ENCODE measurements at places on chromosomes 11 and 22.

DNA sequence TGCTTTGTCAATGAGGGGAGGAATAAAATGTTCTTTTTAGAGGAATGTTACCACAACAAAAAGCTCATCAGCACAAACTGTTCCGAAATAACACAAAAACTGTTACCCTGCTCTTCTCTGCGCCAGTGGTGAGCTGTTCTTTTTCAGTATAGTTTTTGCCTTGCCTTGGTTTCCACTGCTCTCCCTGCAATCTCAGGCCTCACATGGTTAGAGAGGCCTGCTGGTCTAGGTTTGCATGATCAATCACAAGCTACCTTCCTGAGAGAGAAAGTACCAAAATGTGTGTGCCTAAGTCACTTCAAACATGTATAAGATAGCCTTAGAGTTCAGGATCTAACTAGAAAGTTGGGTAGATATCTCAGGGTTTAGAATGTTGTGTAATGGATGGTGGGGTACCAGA is 114.6 kb downstream of the STIM1 start:
- no peak for DNase-seq

DNA sequence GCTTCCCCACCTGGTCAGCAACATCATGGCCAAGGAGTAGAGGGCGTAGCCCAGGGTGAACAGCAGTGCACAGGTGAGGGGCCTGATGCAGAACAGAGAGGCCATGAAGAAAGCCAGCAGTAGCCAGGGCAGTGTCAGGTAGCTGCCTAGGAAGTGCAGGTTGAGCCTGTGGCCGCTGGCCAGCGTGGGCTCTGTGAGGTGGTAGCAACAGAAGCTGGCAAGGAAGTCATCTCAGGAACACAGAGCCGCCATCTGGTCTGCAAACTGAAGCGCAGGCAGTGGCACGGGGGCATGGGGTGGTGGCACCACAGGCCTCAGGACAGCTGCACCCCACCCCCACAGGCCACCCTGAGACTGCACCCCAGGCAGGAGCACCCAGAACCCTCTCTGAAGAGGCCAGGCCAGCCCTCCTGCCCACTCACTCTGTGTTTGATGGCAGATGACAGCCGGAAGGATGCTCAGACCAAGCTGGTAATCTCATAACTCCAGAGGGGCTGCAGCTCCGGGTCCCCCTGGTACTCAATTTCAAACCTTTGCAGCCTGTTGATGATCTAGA is 95.3 kb downstream of the MED15 start:
- DNase-seq, result no peak

GRCh38 chr11:79006854-79007253 is 432.2 kb upstream of the NARS2 start:
- DNase-seq, result no peak

DNA sequence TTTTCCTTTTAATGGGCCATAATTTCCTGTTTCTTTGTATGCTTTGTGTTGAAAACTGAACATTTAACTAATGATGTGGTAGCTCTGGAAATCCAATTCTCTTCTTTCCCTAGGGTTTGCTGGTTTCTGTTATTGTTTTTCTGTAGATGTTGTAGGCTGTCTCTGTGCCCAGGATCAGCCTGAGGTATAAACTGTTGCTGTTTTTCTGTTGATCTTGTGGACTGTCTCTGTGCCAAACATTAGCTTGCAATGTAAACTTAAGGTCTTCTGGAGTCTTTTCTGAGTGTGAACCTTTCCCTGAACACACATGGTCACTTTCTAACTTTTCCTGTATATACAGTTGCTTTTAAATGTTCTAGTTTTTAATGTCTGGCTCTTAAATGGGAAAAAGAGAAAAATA is 5.9 kb upstream of the TSKU start:
- no peak for DNase-seq

DNA sequence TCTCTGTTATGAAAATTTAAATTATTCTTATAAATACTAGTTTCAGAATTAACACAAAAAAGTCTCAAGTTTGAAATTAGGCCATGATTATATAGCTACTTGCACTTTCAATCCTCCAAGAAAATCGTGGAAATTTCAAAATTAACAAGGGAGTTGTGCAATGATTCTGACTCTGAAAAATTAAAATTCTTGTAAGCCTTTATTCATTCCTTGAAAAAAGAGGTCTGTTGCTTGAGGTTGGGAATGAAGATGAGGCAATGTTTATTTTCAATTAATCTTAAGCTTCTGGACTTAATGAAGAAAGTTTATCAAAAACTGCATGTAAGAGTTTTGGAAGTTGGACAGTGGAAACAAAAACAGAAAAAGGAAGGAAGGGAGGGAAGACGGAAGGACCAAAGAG is 128.2 kb upstream of the FIBIN start:
- peak; percentile 9 for DNase-seq

DNA sequence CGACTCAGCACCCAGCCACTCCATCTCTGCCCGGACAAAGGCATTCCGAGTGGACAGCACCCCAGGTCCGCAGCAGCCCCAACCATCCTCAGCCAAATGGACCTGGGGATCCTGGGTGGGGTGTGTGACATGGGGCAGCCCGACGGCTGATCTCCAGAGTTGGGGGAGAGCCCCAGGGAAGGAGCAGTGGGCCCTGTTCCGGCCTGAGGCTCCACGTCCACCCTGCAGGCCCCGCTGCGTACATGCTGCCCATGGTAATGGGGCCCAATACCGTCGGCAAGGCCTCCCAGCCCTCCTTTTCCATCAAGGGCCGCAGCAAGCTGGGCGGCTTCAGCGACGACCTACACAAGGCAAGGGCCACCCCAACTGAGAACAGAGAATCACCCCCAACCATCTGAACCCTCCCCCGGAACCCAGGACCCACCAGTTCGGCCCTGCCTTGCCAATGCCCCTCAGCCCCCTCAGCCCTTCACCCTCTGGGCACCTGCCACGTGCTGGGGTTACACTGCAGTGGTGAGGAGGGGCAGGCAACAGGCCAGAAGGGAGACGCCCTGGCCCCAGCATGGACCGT is 5.4 kb downstream of the SCGB1C1 start:
- no peak for DNase-seq

GRCh38 chr22:36052505-36052941 is 23.9 kb upstream of the RBFOX2 start:
- peak; percentile 73 for DNase-seq

DNA sequence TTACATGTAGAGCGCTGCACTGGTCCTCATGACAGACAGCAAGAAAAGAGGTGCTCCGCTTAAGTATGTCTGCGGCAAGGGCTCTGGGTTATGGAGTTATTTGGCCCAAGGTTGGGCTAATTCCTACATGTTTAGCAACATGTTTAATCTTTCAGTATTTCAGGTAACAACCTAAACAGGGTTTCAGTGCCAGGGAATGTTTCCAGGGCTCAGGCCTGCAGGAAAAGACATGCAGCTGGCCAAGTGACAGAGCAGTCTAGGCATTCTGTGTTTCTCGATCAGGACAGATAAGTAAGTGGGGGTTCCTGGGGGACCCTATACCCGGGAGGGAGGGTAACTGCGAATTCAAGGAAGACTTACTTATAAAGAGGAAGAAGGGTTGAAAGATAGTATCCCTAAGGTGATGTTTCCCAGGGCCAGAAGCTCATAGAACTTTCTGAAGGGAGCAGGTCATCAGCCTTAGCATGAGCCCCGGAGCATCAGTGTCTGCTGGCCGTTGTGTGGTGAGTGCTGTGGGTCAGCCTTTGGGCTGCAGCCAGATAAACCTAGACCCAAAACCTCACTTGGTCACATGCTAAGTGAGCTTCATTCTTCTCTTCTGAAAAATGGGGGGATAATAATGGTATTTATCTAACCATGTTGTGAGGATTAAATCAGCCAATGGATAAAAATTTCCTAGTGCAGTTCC is 18.4 kb downstream of the KCNJ5 start:
- DNase-seq, result no peak

DNA sequence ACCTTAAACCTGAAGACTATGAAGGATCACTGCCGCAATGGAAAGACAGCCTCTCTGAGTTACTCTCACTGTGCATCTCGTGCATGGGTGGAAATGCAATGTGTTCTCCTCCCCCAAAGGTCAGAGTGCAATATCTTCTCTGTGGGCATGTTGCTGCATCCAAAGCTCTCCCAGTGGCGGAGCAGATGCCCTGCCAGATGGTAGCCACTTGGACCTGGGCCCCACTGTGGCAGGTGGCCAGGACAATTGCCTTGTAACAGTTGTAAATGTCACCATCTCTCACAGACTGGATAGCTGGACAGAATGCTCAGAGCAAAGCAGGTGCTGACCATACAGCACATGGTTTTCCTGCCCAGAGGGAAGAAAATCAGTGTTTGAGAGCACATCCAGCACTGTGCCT is 542.0 kb downstream of the FAM181B start:
- no peak for DNase-seq

GRCh38 chr22:47291565-47292495 is 529.4 kb downstream of the TBC1D22A start:
- DNase-seq, result no peak

DNA sequence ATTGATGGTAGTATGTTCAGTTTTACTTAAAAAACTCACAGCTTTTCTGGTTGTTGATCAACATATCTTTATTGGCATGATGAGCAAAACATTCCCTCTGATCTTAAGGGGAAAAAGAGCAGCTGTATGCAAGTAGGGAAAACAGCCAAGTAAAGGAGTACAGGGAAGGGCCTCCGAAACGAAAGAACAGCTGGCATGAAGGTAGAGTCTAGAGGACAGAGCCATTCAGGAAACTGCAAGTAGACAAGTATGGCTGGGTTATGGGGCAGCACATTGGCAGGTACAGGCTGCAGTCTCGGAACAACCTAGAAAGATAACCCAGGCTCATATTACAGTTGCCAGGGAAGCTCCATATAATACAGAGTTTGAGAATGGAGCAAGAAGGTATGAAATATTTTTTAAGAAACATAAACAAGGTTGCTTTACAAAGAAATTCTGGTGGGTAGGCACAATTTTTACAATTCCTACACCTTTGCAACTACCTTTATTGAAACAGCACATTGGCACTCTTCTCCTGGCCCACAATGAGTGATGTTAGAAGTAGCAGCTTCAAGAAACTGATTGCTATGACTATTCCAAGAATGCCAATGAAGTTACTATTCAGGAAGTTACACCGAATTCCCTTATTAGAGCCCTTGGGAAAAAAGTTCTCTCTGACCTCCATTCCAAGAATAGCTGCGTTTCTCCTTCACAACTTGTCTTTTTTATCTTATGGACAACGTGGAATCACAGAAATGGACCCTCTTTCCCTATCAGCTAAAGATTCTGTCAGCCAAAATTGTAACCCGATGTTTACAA is 45.2 kb downstream of the LGR4 start:
- peak; percentile 42 for DNase-seq

GRCh38 chr11:62108971-62109404 is 14.8 kb upstream of the INCENP start:
- peak; percentile 34 for DNase-seq

DNA sequence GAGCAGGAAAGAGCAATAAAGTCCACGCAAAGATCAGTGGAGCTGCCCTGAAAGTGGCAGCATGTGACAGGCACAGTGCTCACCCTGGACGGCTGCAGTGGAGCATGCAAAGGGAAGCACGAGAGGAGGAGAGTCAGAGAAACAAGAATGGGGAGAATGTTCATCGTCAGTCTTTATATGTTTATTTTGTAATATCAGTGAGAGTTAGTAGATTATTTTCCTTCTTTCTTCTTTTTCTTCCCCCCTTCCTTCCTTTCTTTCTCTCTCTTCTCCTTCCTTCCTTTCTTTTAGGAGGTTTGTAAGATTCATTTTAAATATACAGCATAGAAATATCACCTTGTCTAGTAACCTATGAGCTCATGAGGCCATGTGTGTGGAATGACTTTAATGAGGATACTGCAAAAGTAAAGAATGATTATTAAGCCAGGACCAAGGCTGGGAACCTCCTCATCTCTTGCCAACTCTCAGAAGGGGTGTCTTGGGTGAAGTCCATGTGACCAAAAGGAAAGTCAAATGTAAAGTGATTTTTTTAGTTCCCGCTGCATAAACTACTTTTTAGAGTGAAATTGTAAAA is 321.1 kb downstream of the AASDHPPT start:
- DNase-seq, result peak; percentile 31

DNA sequence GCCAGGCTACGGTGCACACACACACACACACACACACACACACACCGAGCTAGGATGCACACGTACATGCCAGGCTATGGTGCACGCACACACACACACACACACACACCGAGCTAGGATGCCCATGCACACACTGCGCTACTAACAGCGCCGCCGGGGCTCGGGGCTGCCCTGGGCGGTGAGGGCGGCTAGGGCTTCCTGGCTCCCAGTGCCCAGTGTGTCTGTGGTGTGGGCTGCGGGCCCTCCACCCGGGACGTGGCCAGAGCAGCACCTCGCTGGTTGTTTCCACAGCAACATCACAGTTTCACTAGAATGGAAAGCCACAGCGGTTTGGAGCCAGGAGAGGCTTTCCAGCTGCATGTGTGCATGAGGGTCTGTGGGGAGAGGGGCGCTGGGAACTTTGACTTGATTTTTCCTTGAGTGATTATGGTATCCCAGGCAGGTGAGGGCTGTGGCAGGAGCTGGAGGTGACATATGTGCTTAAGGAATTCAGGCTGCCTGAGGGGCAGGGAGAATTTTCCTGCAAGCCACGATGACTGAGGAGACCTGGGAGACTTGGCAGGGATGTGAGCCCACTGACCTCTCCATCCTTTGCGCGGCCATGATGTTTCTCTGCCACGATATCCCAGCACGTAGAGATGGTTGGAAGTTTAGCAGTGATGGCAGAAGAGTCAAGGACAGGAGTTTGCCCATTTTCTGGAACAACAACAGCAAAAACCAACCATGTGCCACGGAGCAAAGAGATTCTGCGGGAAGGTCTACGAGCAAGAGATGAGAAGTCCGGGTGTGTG is 195.9 kb downstream of the SNX19 start:
- DNase-seq, result no peak

- no peak for DNase-seq
Measured at GRCh38 chr11:112421879-112422278, 161.2 kb upstream of the PLET1 start.

GRCh38 chr11:118079491-118079890 is 2.6 kb downstream of the TMPRSS4 start:
- DNase-seq, result no peak

- DNase-seq, result peak; percentile 51
Measured at GRCh38 chr11:96012086-96012824, 88.3 kb upstream of the MTMR2 start.

DNA sequence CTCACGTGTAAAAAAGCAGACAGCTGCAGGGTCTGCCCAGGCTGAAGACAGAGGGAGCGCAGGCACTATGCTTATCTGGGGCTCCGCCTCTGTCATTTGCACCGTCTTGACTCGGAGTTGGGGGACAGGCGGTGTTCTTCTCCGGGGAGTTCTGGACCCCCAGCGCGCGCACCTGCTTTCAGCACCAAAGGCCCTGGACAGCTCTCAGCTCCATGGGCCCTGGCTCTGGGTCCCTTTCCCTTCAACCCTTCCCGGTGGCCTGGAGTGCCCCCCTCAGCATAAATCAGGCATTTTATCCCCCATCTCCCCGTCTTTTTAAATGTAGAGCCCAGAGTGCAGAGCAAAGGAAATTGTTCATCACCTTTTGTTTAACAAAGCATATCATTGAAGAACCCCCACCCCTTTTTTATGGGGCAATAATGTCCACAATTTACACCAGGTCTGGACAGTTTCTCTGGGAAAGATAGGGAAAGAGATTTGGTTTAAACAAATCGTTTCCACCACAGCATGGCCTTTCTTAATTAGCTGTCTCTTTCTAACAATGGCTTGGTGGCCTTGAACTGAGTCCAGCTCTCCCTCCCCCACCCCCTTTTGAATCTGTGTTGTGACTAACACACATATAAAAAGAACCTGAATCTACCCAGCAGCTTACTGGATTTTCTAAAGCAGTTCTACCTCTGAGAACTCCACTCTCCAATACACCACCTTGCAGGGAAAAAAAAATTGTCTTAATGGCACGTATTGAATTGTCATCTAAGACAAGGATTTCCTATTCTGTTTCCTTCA is 1.7 kb downstream of the SEZ6L start:
- no peak for DNase-seq

Measured in AG08395 (cell line).